Sigmoid colon (tissue), 7 donors: ENCODE measurements at places on chromosomes 11 and 22. TPM values are rescaled to one million over a fixed set of nuclear protein-coding genes. Genes with fewer than 3 reads are reported as not detected.

The BTBD18 gene
- not detected for total RNA-seq

The INS gene
- not detected for total RNA-seq

The CYTH4 gene
- total RNA-seq, result 8.9 TPM

The ACTN3 gene
- under 0.01 TPM for total RNA-seq

DNA sequence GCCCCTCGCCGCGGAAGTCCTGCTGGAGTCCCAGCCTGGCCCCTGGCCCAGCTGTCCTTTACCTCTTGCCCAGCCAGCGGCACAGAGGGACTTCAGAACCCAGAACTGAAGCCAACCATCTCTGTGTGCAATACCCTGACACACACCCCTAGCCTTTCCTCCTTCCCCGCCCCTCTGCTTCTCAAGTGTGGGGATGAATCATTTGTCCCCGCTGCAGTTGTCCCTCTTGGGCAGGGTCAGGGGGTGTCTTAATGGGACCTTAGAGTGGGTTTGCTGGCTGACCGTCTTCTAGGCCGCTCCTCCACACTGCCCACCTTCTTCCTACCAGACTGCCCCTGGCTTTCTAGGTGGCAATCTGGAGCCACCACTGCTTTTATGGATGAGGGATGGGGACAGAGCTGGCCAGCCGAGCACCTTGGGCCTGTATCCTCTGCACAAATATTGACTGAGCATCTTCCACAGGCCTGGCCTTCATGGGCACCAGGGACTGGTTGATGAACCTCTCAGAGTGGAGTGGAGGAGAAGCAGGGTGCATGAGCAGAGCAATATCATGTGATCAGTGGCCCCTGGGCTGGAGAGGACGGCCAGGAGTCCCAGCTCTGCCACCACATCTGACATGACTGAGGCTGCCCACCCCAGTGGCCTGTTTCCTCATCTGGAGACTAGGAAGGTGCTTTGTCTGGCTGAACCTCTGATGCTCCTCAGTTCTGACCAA is 668 bp upstream of the CHST1 start:
- DNase-seq, result peak; percentile 74

DNA sequence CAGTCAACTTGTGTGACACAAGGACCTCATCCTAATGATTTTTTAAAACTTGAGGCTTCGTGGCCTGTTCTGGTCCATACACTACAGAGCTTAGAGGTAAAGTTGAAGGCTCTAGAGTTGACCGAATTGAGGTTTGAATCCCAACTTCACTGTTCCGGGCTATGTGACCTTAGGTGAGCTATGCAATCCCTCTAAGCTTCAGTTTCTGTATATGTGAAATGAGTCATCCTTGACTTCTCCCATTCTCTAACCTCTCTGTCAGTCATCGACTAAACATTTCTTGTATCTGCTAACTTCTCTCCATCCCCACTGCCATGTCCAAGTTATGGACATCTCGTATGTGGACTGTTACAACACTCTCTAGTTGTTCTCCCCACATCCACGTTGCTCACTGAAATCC is 178.2 kb upstream of the TMEM45B start:
- no peak for DNase-seq

GRCh38 chr11:65426839-65427690 is 4.5 kb downstream of the NEAT1 start:
- peak; percentile 81 for DNase-seq

GRCh38 chr11:61359516-61359915 is 2.2 kb downstream of the CYB561A3 start:
- DNase-seq, result no peak

DNA sequence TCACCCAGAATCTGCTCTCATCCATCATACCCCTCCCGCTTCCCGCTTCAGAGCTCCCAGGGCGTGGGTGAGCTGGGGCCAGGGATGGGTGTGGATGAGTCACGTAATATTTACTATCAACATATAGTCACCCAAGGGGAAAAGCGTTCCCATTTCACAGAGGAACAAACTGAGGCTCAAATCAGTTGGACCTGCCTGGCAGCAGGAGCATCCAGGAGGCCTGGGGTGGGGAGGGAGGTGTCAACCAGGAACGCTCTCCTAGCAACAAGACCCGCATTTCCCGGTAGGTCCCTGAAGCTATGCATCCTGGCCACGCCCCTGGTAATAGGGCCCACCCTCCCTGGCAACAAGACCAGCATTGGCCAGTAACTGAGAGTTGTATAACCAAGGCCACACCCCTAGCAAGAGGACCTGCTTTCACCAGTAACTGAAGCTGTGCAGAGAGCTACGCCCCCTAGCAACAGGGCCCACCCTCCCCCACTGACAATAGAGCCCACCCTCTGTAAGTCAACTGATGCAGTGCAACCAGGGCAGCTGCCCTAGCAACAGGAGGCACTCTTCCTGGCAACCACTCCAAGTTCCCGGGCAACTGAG is 32.7 kb upstream of the TXNRD2 start:
- no peak for DNase-seq

DNA sequence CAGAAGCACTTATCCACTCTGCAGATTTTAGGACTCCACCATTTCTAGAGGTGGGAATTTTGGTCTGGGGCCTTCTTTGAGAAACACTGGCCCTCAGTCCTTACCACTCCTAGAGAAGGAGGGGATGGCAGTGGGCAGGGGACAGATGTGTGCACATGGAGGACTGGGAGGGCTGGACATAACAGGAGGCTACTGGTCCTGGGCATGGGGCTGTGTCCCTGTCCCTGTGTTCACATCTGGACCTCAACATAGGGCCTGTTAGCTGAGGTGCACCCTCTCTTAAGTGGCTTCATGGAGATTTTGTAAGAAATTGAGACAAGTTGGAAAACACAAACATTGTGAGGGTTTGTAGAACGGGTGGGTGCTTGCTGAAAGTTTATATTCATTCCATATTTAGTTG is 103.4 kb downstream of the ATXN10 start:
- no peak for DNase-seq

GRCh38 chr11:130892861-130893260 is 23.4 kb downstream of the SNX19 start:
- DNase-seq, result no peak

DNA sequence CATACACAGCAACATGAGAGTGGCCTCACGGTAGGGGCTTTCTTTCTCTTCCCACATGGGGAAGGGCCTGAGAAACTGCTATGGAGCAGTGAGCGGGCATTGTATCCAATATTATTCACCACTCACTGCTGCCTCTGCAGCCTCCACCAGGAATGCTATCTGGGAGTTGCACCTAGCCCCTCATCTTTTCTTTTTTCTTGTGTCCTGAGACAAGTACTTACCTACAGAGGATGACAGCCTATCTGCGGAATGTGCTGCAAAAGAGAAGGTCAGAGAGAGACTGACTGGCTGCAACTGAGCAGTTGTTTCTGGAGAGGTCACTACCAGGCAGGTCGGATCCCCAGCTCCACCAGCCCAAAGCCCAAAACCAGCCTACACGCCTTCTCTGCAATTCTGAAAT is 52.1 kb upstream of the HTATIP2 start:
- DNase-seq, result no peak

DNA sequence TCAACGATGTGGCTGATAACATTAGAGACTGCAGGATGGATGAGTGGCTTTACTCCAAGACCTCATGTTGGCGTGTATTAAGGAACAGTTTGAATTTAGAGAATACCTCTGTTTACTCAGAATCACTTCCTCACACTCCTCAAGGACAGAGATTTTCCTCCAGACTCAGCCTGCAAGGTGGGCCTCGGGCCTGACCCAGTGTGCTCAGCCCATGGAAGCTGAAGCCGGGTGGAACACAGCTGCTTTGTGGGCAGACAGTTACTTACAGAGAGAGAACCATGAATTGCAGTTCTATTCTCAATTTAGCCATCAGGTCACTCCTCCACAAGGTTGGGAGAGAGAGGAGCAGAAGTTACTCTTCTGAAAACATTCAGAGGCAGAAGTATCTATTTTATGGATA is 135.8 kb downstream of the SNX19 start:
- no peak for DNase-seq

DNA sequence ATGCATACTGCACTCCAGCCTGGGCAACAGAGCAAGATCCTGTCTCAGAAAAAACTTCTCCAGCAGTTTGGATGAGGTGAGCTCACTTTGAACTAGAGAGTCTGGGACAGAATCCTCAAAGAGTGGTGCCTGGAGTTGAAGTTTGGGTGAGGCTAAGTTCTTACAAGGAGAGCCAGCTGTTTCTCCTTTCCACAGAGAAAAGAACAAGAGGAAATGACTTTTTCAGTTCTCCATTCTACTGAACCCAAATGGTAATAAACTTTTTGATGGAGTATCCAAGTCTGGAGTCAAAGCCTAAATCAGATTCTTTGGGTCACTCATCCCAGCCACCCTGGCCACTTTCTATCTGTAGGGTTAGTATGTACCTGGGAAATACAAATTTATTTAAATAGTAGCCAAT is 102.7 kb downstream of the TRAF6 start:
- no peak for DNase-seq

DNA sequence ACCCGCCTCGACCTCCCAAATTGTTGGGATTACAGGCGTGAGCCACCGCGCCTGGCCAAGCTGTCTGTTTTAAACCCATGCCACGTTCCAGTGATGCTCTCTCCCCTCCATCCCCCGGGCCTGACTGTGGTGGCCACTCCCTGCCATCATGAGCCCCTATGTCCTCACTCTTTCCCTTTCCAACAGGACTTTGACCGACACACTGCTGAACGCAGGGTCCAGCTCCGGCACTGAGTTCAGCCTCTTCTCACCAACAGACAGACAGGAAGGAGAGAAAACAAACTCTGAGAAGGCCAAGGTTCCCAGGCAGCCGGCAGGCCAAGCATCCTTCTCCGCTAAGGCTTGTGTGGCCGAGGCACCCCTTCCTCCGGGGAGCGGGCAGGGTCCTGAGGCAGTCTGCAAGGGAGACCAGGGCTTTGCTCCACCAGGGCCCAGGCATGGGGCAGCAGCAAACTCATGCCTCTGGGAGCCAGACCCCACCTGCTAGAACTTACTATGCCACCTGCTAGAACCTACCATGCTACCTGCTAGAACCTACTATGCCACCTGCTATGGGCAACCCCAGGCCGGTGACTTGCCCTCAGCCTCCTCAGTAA is 152.7 kb downstream of the CRYBB2 start:
- DNase-seq, result no peak

GRCh38 chr11:82974135-82974534 is 72.6 kb downstream of the DDIAS start:
- no peak for DNase-seq
